ENCODE measurements at places on chromosomes 13 and 19. TPM values are rescaled to one million over a fixed set of nuclear protein-coding genes. Genes with fewer than 3 reads are reported as not detected.

DNA sequence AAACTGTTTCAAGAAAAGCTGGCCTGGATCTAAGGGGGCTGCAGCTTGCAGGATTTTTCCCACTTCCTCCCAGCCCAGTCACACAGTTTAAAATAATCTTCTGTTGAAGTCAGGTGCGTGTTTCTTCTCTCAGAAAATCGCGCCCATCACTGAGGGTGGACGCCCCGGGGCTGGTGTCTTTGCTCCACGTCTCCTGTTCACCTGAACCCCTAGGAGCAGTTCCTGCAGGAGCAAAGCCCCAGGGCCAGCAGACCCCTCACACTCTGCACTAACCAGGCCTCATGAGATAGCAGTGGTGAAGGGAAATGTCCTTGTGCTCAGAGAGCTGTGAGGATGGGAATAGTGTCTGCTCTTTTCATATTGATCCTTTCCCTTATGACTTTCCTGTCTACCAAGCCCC, 920 bp upstream of the SIGLEC7 start:
- no peak for DNase-seq

DNA sequence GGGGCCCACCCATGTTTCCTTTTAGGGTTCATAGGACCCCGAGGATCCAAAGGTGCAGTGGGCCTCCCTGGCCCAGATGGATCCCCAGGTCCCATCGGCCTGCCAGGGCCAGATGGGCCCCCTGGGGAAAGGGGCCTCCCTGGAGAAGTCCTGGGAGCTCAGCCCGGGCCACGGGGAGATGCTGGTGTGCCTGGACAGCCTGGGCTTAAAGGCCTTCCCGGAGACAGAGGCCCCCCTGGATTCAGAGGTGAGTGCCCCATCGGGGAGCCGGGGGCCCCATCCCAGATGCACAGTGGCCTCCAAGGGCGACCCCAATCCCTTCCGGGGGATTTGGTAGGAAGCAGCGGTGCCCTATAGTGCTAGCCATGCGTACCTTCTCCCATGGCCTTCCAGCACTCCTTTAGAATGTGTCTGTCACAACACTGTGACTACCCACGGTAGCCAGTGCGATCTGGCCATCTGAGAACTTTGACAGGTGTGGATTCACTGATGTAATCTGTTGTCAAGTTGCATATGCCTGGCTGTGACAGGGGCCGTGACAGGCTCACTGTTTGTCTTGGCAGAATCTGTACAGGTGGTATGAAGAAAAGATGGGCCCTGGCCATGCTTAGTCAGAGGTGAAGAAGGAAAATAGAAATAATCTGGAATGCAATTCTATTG, 88.5 kb downstream of the RAB20 start:
- DNase-seq: no peak

C1QTNF9 gene
- not detected for total RNA-seq

NPAS1 gene
- total RNA-seq: 2.1 TPM

LILRB1 gene
- 0.38 TPM for total RNA-seq
